ENCODE measurements at places on chromosomes 5 and 9.

GRCh38 chr9:115212125-115212605, 94.2 kb upstream of the TNC start:
- H3K4me1 ChIP-seq, result no peaks in the 10 kb centered on the region
- H3K27ac ChIP-seq, result no peak overlapping the region
- H3K4me3 ChIP-seq, result no peak overlapping the region
- peaks cover 53% of the 10 kb centered on the region for H3K27me3 ChIP-seq

DNA sequence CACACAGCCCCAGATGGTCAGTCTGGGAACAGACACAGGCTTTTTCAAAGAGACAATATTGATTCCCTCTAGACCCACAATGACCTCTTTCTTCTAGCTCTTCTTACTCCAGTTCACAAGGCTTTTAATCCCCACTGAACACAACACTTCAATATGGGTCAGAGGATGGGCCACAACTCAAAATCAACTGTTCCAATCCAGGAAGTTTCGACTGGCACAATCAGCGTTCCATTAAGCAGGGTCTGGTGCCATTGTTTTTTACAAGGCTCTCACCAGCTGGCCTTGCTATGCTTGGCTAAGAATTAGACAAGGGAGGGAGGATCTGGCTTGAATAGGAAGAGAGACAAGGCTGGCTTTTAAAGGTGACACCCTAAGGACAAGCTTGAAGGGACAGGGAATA, 199.4 kb upstream of the SLC24A2 start:
- H3K27ac ChIP-seq, result no peak overlapping the region
- H3K4me1 ChIP-seq, result no peaks in the 10 kb centered on the region
- no peaks in the 10 kb centered on the region for H3K27me3 ChIP-seq
- H3K36me3 ChIP-seq, result no peaks in the 10 kb centered on the region

DNA sequence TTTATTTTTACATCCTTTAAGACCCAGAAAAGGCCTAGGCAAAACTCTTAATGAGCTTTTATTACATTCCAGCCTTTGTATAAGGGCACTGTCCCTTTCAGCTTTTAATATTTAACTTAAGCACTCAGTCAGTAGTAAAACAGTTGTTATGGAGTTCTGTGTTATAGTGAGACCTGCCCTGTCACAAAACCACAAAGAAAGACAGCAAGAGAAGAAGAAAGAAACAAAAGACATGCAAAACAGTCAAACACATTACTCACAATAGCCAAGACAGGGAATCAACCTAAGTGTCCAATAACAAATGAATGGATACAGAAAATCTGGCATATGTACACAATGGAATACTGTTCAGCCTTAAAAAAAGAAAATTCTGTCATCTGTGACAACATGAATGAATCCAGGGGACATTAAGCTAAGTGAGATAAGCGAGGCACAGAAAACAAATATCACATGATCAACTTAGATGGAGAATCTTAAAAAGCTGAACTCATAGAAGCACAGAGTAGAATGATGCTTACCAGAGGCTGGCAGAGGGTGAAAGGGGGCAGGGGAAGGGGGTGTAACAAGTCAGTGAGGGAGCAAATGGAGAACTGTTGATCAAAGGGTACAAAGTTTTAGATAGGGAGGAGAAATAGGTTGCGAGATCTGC, 63.8 kb upstream of the CCNG1 start:
- H3K36me3 ChIP-seq, result no peaks in the 10 kb centered on the region
- no peak overlapping the region for H3K4me3 ChIP-seq
- peaks cover 12% of the 10 kb centered on the region for H3K27me3 ChIP-seq
- no peaks in the 10 kb centered on the region for H3K4me1 ChIP-seq

- no peak within 1 kb of the TSS for H3K27ac ChIP-seq
- H3K4me3 ChIP-seq, result no peak within 1 kb of the TSS
- no peaks in the 10 kb centered on the region for H3K4me1 ChIP-seq
- no peaks in the 10 kb centered on the region for H3K36me3 ChIP-seq
- peaks cover 8% of the 10 kb centered on the region for H3K27me3 ChIP-seq
Measured at GRCh38 chr5:148202531-148203203, at the start of gene SPINK6. Gene SPINK6 (plus strand): TSS chr5:148203042. CDS start chr5:148203097, 55 bp downstream.

DNA sequence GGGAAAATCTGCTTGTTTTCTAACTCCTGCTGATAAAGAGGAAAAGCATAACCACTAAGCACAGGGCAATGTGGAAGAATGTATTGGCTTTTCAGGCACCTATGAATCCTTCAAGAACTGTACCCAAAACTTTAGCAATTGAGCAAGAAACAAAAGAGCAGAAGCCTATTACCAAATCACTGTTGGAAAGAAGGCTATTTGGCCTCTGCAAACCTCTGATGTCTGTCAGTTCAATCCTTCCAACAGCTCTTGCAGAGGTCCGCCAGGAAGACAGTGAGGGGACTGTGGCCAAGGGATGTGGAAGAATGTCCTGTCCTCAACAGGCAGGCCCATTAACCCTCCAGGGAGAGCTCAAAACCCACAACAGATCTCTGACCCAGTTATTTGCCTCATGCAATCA, 328.6 kb downstream of the ENC1 start:
- H3K4me3 ChIP-seq, result no peak overlapping the region
- no peak overlapping the region for H3K27ac ChIP-seq
- no peak for DNase-seq
- no peaks in the 10 kb centered on the region for H3K4me1 ChIP-seq

DNA sequence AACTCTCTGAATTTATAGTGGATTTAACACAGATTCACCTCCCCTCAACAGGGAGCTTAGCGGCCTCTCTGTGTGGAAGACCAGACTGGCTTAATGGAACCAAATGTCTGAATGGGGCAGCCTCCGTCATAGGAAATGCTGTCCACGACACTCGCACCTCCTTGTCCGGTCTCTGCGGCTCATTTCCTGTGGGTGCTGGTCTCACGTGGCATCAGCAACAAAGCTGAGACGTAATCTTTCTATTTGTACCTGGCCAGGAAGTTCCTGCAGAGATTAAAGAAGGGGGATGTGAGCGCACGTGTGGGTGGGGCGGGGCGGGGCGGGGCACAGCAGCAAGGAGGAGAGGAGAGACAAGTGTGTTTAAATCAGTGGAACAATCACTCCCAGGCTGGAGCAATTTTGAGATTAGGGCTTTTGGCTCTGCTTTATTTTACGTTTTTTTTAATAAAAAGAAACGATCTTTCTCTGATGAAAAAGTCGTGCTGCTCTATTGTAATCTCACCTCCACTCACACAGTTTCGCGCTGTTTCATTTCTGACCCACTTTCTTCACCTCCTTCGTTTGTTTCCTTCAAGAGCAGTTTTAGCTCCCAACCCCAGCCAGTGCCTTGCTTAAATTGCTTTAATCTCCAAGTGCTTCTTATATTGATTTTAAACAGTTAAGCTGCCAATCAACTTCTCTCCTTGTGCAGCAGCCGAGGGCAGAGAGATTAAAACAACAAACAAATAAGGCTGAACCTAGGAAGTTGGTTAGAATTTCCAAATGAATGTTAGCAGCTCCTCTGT, 132.2 kb upstream of the ASTN2 start:
- H3K4me1 ChIP-seq, result peaks cover 3% of the 10 kb centered on the region

DNA sequence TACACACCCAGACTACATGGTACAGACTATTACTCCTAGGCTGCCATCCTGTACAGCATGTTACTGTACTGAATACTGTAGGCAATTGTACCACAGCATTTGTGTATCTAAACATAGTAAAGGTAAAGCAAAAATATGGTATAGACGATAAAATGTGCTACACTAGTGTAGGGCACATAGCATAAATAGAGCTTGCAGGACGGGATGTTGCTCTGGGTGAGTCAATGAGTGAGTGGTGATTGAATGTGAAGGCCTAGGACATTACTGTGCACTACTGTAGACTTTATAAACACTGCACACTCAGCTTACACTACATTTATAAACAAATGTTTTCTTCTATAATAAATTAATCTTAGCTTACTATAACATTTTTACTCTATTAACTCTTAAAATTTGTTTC, 25.6 kb downstream of the ANKRD55 start:
- H3K27me3 ChIP-seq, result no peaks in the 10 kb centered on the region
- no peaks in the 10 kb centered on the region for H3K4me1 ChIP-seq
- no peak overlapping the region for H3K27ac ChIP-seq
- no peak for DNase-seq
- H3K36me3 ChIP-seq, result no peaks in the 10 kb centered on the region

DNA sequence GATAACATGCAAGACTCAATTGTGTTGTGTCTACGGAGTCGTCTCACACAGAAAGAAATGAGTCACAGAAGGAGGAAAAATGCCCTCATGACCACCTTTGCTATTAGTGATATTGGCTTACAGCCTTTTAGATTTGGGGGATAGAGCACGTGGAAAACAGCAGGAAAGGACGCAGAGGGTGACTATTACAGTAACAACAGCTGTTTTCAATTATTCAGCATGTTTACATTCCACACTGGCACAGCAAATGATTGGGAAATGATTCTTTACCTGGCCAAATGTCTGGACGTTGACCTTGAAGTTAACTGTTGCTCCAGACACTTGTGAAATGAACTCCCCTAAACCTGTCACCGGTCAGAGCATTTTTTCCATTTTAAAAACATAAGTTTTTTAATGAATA, 46.8 kb downstream of the APTX start:
- H3K36me3 ChIP-seq, result no peaks in the 10 kb centered on the region
- DNase-seq, result no peak
- H3K27ac ChIP-seq, result no peak overlapping the region
- H3K27me3 ChIP-seq, result no peaks in the 10 kb centered on the region

DNA sequence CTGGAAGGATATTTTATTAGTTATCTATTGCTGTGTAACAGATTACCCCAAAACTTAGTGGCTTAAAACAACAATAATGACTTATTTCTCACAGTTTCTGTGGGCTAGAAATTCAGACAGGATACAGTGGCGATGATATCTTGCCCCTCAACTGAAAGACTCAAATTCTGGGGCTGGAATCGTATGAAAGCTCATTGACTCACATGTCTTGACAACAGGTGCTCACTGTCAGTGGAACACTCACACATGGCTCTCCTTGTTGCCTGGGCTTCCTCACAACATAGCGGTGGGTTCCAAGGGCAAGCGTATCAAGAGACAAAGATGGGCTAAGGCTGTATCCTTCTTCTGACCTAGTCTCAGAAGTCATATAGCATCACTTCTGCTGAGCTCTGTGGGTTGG, 3.7 kb upstream of the GNPDA1 start:
- H3K4me1 ChIP-seq, result peaks cover 40% of the 10 kb centered on the region
- peak overlapping the region; percentile 89 for H3K27ac ChIP-seq
- DNase-seq, result no peak
- H3K4me3 ChIP-seq, result peak overlapping the region; percentile 58

DNA sequence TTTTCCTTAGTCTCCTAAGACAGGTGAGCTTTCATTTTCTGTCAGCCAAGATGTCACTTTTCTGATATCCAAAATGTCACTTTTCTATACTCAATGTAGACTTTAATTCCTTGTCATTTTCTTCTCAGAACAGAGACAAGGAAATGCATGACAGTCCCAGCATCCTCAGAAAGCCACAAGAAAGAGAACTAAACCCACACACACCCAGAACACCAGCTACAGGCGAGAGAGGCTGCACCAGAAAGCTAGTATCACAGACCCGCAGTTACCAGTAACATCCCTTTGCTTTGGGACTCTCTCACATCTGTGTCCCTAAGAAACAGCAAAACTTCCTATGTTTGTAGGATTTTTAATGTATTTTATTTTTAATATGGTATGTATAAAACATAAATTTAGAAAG, 17.1 kb downstream of the TRMO start:
- H3K27me3 ChIP-seq, result no peaks in the 10 kb centered on the region
- peak overlapping the region; percentile 72 for H3K4me3 ChIP-seq
- peak; percentile 43 for DNase-seq
- peak overlapping the region; percentile 93 for H3K27ac ChIP-seq
- H3K4me1 ChIP-seq, result peaks cover 40% of the 10 kb centered on the region

GRCh38 chr5:14450018-14450524, 131.5 kb upstream of the OTULINL start:
- H3K27me3 ChIP-seq, result peaks cover 5% of the 10 kb centered on the region
- H3K36me3 ChIP-seq, result peaks cover 6% of the 10 kb centered on the region
- peaks cover 3% of the 10 kb centered on the region for H3K4me1 ChIP-seq

- H3K27ac ChIP-seq, result no peak overlapping the region
- no peaks in the 10 kb centered on the region for H3K4me1 ChIP-seq
- no peak overlapping the region for H3K4me3 ChIP-seq
- DNase-seq, result no peak
- no peaks in the 10 kb centered on the region for H3K27me3 ChIP-seq
Measured at GRCh38 chr9:12640016-12640587, 53.1 kb upstream of the TYRP1 start.

GRCh38 chr5:36145311-36145710, 6.4 kb downstream of the LMBRD2 start:
- no peak overlapping the region for H3K27ac ChIP-seq
- H3K4me3 ChIP-seq, result no peak overlapping the region
- H3K36me3 ChIP-seq, result peaks cover 21% of the 10 kb centered on the region
- H3K27me3 ChIP-seq, result no peaks in the 10 kb centered on the region
- peaks cover 36% of the 10 kb centered on the region for H3K4me1 ChIP-seq

GRCh38 chr9:127065592-127065991, 56.8 kb downstream of the ANGPTL2 start:
- peaks cover 2% of the 10 kb centered on the region for H3K36me3 ChIP-seq
- DNase-seq, result no peak
- no peak overlapping the region for H3K27ac ChIP-seq
- H3K4me3 ChIP-seq, result no peak overlapping the region
- H3K4me1 ChIP-seq, result peaks cover 6% of the 10 kb centered on the region

DNA sequence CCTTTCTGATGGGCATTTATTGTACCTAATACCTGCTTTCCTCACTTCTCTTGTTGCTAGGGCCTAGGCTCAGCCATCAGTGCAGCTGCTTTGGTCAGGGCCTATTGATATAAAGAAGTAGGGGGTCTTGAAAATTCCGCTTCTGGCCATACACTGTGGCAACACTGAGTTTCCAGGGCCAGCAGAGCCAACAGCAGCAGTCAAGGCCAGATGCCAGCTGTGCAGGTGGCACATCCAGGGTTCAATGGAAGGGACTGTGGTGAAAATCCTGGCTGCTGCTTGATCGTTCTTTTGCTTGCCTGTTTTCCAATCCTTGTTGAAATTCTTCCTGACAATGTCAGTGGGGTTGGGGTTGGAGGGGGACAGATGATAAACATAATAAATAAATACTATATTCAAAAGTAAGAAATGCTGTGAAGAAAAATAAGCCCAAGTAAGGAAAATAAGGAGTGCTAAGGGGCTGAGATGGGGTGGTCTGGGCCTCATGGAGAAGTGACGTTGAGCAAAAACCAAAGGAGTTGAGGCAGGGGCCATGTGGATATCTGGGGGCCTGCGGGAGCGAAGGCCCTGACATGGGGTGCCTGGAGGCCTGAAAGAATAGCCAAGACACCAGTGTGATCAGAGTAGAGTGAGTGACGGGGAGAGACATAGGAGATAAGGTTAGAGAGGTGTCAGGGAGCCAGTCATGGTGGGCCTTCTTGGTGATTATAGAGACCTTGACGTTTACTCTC, 91.0 kb upstream of the ALDH1B1 start:
- H3K27me3 ChIP-seq, result peaks cover 11% of the 10 kb centered on the region
- no peaks in the 10 kb centered on the region for H3K36me3 ChIP-seq
- H3K27ac ChIP-seq, result no peak overlapping the region
- H3K4me3 ChIP-seq, result no peak overlapping the region
- DNase-seq, result no peak
- no peaks in the 10 kb centered on the region for H3K4me1 ChIP-seq
